ENCODE measurements at places on chromosomes 6 and 20. TPM values are rescaled to one million over a fixed set of nuclear protein-coding genes. Genes with fewer than 3 reads are reported as not detected.

GJA10 gene
- not detected for total RNA-seq

ATP6V1G2 gene
- total RNA-seq: 57.5 TPM

APMAP gene
- total RNA-seq: 55.3 TPM

MACROD2 gene
- 41.8 TPM for total RNA-seq

DZANK1 gene
- 4.9 TPM for total RNA-seq

PAX1 gene
- total RNA-seq: not detected

XRN2 gene
- 70.3 TPM for total RNA-seq

GPX5 gene
- not detected for total RNA-seq

MED20 gene
- total RNA-seq: 13.3 TPM

ZBTB12 gene
- 21.9 TPM for total RNA-seq

PNLDC1 gene
- total RNA-seq: not detected

SLC26A8 gene
- total RNA-seq: 3.2 TPM

OVOL2 gene
- 1.5 TPM for total RNA-seq

ERVFRD-1 gene
- not detected for total RNA-seq

BFSP1 gene
- 0.49 TPM for total RNA-seq

KCNG1 gene
- total RNA-seq: 18.2 TPM

PCMTD2 gene
- total RNA-seq: 110 TPM

TNNC2 gene
- total RNA-seq: 0.25 TPM

KCNK16 gene
- total RNA-seq: not detected

Data from temporal lobe (tissue), 4 donors.